ENCODE measurements at places on chromosomes 16 and 17. TPM values are rescaled to one million over a fixed set of nuclear protein-coding genes. Genes with fewer than 3 reads are reported as not detected.

The LGALS3BP gene
- total RNA-seq: 361 TPM

The UQCRC2 gene
- total RNA-seq: 248 TPM

The IL34 gene
- total RNA-seq: 5.8 TPM

The NGFR gene
- total RNA-seq: 1.6 TPM

The MTHFSD gene
- total RNA-seq: 16.5 TPM

The ATP6V0D1 gene
- 70.8 TPM for total RNA-seq

DNA sequence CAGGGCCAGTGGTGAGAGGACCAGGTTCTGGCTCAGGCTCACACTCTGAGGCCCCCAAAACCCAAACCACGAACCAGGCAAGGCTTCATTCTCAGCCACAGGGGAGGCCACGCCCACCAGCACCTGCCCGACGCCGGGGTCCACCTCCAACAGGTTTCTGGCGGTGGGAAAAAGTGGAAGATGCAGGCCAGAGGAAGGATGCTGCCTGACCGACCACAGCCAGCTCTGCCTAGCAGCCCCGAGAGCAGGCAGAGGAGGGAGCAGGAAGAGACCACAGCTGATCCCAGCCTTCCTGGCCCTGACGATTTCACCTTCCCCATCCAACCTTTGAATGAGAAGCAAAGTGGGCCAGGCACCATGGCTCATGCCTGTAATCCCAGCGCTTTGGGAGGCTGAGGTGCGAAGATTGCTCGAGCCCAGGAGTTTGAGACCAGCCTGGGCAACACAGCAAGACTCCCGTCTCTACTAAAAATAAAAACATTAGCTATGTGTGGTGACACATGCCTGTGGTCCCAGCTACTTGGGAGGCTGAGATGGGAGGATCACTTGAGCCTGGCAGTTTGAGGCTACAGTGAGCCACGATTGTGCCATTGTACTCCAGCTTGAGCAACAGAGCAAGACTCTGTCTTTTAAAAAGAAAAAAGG lies 30.7 kb upstream of the SLC38A10 start:
- H3K27ac ChIP-seq: no peak overlapping the region
- no peaks in the 10 kb centered on the region for H3K27me3 ChIP-seq
- H3K36me3 ChIP-seq: no peaks in the 10 kb centered on the region
- no peak for DNase-seq
- H3K4me3 ChIP-seq: no peak overlapping the region

DNA sequence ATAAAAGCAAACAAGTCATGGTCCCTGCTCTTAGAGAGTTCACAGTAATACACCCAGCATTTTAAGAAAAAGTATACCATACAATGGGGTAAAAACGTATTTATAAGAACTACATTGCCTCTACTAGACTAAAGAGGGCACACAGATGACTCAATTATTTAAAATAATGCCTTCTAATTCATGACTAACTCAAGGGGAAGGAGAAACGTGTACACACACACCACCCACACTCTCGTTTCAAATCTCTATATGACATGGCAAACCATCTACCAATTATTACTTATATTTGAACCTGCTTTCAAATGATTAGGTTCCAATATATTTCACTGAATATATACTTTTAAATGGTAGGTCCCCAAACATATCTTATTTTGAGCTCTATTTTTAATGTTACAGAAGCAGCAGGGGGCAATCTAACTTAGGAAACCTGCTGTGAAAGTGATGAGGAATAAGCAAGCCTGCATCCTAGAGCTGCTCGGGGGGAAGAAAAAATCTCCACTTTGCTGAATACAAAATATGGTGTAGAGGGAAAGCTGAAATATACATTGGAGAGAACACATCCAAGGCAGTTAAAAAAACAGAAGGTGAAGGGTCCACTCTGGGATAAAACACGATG lies 232.4 kb upstream of the PSMD7 start:
- H3K27me3 ChIP-seq: peaks cover 2% of the 10 kb centered on the region
- no peaks in the 10 kb centered on the region for H3K4me1 ChIP-seq
- H3K4me3 ChIP-seq: no peak overlapping the region
- DNase-seq: no peak

GRCh38 chr17:29031488-29031887 lies 11.5 kb upstream of the PIPOX start:
- no peaks in the 10 kb centered on the region for H3K36me3 ChIP-seq
- H3K27ac ChIP-seq: no peak overlapping the region
- H3K4me3 ChIP-seq: no peak overlapping the region
- no peak for DNase-seq
- no peaks in the 10 kb centered on the region for H3K4me1 ChIP-seq

DNA sequence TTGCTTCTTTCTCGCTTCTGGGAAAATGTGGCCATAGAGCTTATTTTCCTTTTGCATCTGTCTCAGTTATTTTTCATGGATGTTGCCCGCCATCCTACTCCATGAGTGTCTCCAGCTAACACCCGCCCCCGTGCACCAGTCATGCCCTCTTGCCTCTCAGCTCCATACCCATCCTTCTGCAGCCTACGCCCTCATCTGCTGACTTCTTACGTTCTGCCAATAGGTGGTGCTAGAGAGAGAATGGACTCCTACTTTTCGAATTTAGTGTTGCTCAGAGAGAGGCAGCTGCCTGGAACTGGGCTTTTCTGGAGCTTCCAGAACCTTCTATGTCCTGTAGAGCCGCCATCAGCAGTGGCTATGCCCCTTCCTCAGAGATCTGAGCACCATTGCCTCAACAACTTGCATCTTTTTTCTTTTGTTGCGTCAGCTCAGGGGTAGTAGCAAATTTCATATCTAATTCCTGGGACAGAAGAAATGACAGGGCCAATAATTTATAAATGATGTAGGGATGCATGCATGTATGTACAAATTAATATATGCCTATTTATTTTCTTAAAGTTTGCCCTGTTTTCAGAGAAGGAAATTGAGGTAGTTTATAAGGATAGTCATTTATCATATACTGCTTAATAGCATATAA lies 119.7 kb upstream of the MYOCD start:
- no peaks in the 10 kb centered on the region for H3K36me3 ChIP-seq
- no peak overlapping the region for H3K27ac ChIP-seq
- no peak overlapping the region for H3K4me3 ChIP-seq

GRCh38 chr16:83603723-83604570 lies 203.8 kb upstream of the HSBP1 start:
- no peak overlapping the region for H3K27ac ChIP-seq
- no peak for DNase-seq
- H3K27me3 ChIP-seq: no peaks in the 10 kb centered on the region
- H3K4me1 ChIP-seq: no peaks in the 10 kb centered on the region
- H3K36me3 ChIP-seq: no peaks in the 10 kb centered on the region

GRCh38 chr17:39813631-39814030 lies 50.5 kb downstream of the IKZF3 start:
- H3K4me3 ChIP-seq: no peak overlapping the region
- no peak for DNase-seq
- no peaks in the 10 kb centered on the region for H3K4me1 ChIP-seq
- H3K36me3 ChIP-seq: no peaks in the 10 kb centered on the region
- no peak overlapping the region for H3K27ac ChIP-seq

- H3K36me3 ChIP-seq: no peaks in the 10 kb centered on the region
- H3K4me1 ChIP-seq: peaks cover 6% of the 10 kb centered on the region
- H3K4me3 ChIP-seq: peak overlapping the region; percentile 56
- H3K27me3 ChIP-seq: no peaks in the 10 kb centered on the region
Observed at GRCh38 chr16:30184096-30184890, 891 bp downstream of the CORO1A start.

- DNase-seq: no peak
- no peaks in the 10 kb centered on the region for H3K36me3 ChIP-seq
- H3K4me3 ChIP-seq: no peak overlapping the region
- H3K27ac ChIP-seq: no peak overlapping the region
Observed at GRCh38 chr17:58367461-58367860, 15.5 kb upstream of the SUPT4H1 start.

DNA sequence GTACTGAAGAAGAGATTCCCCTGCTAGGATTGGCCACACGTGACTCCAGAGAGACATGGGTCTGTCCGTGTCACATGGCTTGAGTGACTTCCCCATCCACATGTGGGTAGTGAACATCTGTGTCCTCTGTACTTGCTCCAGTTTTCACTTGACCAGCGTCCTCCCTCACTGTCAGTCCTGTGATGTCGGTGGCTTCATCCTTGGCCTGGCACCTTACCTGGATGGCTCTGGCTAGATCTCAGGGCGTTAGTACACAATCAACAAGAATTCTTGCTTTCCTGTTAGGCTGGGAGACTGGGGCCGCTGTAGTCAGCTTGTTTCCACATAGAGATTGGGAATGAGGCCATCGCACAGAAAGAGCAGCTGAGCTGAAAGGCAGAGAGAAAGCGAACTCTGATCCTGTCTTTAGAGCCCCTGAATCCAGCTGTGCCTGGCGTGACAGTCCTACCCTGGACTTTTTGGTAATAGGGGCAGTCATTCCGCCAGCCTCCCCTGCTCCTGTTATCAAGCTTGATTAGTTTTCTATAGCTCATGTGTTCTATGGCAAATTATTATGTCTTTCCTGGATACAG lies 227.3 kb downstream of the SNX29 start:
- H3K27me3 ChIP-seq: no peaks in the 10 kb centered on the region
- H3K36me3 ChIP-seq: no peaks in the 10 kb centered on the region
- H3K27ac ChIP-seq: no peak overlapping the region
- H3K4me3 ChIP-seq: no peak overlapping the region
- H3K4me1 ChIP-seq: no peaks in the 10 kb centered on the region

DNA sequence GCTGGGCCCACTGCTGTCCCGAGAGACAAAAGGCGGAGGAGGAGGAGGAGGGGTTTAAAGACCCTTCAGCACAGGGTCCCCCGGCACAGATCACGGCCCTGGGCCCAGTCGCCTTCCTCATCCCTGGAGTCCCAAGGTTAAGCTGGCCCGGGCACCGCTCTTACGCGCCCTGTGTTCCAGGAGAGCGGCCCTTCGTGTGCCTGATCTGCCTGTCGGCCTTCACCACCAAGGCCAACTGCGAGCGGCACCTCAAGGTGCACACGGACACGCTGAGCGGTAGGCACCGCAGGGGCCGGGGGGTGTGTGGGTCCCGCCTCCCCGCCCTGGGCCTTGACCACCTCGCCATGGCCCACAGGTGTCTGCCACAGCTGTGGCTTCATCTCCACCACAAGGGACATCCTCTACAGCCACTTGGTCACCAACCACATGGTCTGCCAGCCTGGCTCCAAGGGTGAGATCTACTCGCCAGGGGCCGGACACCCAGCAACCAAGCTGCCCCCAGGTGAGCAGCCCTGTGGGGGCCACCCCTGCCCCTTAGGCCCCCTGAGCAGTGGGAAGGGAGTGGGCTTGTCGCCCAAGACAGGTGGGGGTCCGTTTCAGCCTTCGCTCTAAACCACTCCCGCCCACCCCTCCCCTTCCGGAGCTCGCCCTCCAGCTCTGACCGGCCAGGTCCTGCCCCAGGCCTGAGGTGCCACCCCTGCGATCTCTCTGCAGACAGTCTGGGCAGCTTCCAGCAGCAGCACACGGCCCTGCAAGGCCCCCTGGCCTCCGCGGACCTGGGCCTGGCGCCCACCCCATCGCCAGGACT lies 37.6 kb upstream of the ZC3H18 start:
- no peak overlapping the region for H3K27ac ChIP-seq
- H3K4me1 ChIP-seq: no peaks in the 10 kb centered on the region
- no peaks in the 10 kb centered on the region for H3K27me3 ChIP-seq
- no peaks in the 10 kb centered on the region for H3K36me3 ChIP-seq
- DNase-seq: no peak

DNA sequence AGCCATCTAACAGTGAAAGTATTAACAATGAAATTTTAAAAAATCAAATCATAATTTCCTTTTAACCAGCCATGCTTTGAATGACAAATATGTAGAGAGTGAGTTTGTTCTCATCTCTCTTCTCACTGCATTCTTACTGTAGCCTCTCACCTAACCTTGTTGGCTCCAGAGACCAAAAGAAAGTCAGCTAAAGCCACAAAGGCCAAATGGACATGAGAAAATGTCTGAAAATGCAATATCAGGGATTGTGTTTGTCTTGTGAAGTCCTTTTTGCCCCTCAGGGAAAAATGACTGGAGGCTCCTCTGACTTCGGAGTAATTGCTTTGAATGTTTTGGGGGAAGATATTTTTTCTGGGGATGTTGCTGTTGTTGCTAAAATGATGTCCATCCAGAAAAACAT lies 166.3 kb downstream of the SLC39A11 start:
- no peaks in the 10 kb centered on the region for H3K27me3 ChIP-seq
- DNase-seq: no peak
- no peak overlapping the region for H3K27ac ChIP-seq
- H3K4me1 ChIP-seq: no peaks in the 10 kb centered on the region
- no peaks in the 10 kb centered on the region for H3K36me3 ChIP-seq

DNA sequence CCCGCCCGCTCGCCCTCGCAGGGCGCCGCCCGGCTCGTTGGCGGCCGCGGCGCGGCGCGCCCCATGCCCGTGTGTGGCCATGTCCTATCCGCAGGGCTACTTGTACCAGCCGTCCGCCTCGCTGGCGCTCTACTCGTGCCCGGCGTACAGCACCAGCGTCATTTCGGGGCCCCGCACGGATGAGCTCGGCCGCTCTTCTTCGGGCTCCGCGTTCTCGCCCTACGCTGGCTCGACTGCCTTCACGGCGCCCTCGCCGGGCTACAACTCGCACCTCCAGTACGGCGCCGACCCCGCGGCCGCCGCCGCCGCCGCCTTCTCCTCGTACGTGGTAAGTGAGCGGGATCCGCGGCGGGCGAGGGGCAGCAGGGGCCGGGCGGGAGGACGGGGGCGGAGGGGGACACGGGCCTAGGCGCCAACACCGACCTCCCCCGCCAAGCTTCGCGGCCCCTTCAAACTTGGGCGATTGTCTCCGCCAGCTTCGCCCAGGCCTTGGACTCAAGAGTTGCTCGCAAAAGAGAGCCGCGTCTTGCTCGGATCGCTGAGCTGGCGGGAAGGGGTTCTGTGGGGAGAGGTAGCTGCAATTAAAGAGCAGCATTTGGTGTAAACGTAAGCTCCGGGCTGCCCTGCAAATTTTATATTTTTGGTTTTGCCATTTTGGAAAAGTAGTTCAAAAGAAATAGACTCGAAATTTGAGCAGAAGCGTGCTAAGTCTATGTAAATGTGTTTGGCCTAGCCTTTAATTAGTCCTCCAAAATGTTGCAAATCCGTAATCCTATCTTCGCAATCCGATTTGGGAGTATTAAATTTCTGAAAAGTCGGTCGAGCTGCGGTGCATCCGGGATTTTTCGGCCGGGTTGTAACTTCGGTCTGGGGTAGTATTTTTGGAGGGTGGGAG lies 702 bp downstream of the IRX5 start:
- H3K36me3 ChIP-seq: no peaks in the 10 kb centered on the region
- no peak for DNase-seq
- H3K4me1 ChIP-seq: peaks cover under 1% of the 10 kb centered on the region

- H3K27me3 ChIP-seq: no peaks in the 10 kb centered on the region
- no peak overlapping the region for H3K27ac ChIP-seq
- H3K4me1 ChIP-seq: no peaks in the 10 kb centered on the region
Observed at GRCh38 chr17:61422116-61422799, 22.6 kb downstream of the TBX2 start.

DNA sequence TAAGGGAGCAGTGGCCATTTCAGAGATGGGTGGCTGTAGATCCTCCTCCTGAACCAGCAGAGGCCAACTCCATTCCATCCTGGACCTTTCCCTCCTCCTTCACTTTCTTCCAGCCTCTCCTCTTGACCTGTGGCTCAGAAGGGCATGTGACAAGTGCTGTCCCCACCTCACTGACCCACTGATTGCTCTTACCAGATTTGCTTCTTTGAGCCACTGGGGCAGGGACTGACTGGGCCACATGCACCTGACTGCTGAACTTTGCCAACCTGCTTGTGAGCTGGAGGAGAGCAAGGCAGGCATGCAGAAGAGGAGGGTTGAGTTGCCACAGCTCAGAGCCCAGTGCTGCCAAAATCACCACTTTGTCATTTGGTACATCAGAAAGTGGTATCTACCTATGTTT lies 68.3 kb downstream of the MSI2 start:
- H3K27me3 ChIP-seq: no peaks in the 10 kb centered on the region
- no peak overlapping the region for H3K27ac ChIP-seq
